Esophagus muscularis mucosa (tissue), 4 donors: ENCODE measurements at places on chromosomes 5 and 9. TPM values are rescaled to one million over a fixed set of nuclear protein-coding genes. Genes with fewer than 3 reads are reported as not detected.

- no peak for DNase-seq
Measured at GRCh38 chr5:4906786-4907185, 233.3 kb upstream of the ADAMTS16 start.

- no peak for DNase-seq
Measured at GRCh38 chr5:127821896-127822295, 118.7 kb downstream of the CCDC192 start.

DNA sequence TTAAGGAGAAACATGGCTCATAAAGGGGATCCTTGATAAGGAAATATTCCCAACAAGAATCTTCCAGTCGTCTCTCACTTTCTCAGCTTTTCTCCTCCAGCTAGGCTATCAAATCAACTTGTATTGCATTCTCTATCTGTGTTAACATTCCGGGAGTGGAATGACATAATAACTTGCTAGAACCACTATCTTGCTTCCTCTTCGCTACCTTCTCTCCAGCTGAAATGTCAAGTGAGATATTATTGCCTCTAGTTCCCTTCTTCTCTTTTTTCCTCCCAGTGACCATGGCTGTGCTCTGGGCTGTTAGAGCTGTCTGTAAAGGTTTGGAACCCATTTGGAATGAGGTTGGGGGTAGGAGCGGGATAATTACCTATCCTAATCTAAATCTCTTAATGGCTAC is 1329.5 kb upstream of the WWC1 start:
- DNase-seq: no peak

DNA sequence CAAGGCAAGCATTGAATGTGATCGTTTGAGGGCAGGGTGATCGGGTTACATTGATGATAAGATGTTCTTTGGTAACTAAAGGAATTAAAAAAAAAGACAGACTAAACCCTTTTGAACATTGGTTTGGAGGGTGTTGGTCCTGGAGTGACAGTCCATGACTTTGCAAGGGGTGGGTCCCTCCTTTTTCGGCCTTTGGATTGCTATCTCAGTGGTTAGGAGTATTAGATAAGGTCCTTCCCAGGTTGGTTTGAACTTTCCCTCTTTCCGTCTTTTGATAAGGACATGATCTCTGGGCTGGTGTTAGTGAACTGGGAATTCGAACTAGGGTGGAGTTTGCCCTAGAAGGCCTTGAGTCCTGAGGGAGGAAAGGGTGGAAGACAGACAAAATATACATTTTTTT is 5.4 kb upstream of the ABO start:
- DNase-seq: no peak

Gene DRD1
- not detected for total RNA-seq

Gene RLN2
- total RNA-seq: not detected
